GM23338 (cell line): ENCODE measurements at places on chromosomes 7 and 10. TPM values are rescaled to one million over a fixed set of nuclear protein-coding genes. Genes with fewer than 3 reads are reported as not detected.

GRCh38 chr10:5888351-5888750 lies 1.3 kb downstream of the ANKRD16 start:
- DNase-seq, result no peak
- H3K4me1 ChIP-seq, result peaks cover 13% of the 10 kb centered on the region
- no peaks in the 10 kb centered on the region for H3K27me3 ChIP-seq
- no peak overlapping the region for H3K27ac ChIP-seq

Gene TMEM196
- total RNA-seq, result not detected in 2 replicates

- H3K27ac ChIP-seq, result no peak overlapping the region
- no peaks in the 10 kb centered on the region for H3K36me3 ChIP-seq
- H3K27me3 ChIP-seq, result peaks cover 24% of the 10 kb centered on the region
- H3K4me3 ChIP-seq, result no peak overlapping the region
Measured at GRCh38 chr10:31036209-31036608, 4.5 kb upstream of the ZNF438 start.

GRCh38 chr7:5539013-5539411 lies 115.4 kb upstream of the TNRC18 start:
- H3K36me3 ChIP-seq, result no peaks in the 10 kb centered on the region
- H3K4me1 ChIP-seq, result 0 out of 2 replicates have a peak, but pooled peaks cover under 1% of the 10 kb centered on the region
- no peak overlapping the region for H3K27ac ChIP-seq
- no peaks in the 10 kb centered on the region for H3K27me3 ChIP-seq

- H3K27me3 ChIP-seq, result peaks cover 100% of the 10 kb centered on the region
- H3K36me3 ChIP-seq, result no peaks in the 10 kb centered on the region
- H3K4me1 ChIP-seq, result peaks cover 20% of the 10 kb centered on the region
- peak; percentile 52 for DNase-seq
- H3K27ac ChIP-seq, result no peak overlapping the region
- H3K4me3 ChIP-seq, result peak overlapping the region; percentile 49
Measured at GRCh38 chr10:117536072-117536865, 6.3 kb upstream of the EMX2 start.
